ENCODE measurements at places on chromosomes 3 and 15. TPM values are rescaled to one million over a fixed set of nuclear protein-coding genes. Genes with fewer than 3 reads are reported as not detected.

DNA sequence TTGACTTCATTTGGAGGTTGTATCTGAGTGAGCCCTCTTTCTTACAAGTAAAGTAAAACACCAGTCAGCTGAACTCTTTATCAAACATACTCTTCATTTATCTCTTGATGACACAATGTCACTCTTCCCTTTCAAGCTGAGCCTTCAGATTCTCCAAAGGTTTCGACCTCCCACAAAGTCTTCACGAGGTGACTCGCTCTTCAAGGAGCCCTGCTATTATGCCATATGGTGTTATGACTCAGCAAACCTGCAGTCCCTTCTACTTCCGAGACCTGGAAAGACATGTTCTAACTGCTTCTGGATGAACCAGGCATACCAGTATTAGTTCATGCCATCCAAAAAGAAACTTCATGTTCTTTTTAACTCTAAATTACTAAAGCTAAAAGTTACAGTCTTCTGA, 23.1 kb downstream of the AADAC start:
- H3K4me1 ChIP-seq: peaks cover 21% of the 10 kb centered on the region
- H3K4me3 ChIP-seq: no peak overlapping the region
- no peaks in the 10 kb centered on the region for H3K36me3 ChIP-seq
- no peaks in the 10 kb centered on the region for H3K27me3 ChIP-seq
- DNase-seq: peak; percentile 50
- H3K27ac ChIP-seq: peak overlapping the region; percentile 38

DNA sequence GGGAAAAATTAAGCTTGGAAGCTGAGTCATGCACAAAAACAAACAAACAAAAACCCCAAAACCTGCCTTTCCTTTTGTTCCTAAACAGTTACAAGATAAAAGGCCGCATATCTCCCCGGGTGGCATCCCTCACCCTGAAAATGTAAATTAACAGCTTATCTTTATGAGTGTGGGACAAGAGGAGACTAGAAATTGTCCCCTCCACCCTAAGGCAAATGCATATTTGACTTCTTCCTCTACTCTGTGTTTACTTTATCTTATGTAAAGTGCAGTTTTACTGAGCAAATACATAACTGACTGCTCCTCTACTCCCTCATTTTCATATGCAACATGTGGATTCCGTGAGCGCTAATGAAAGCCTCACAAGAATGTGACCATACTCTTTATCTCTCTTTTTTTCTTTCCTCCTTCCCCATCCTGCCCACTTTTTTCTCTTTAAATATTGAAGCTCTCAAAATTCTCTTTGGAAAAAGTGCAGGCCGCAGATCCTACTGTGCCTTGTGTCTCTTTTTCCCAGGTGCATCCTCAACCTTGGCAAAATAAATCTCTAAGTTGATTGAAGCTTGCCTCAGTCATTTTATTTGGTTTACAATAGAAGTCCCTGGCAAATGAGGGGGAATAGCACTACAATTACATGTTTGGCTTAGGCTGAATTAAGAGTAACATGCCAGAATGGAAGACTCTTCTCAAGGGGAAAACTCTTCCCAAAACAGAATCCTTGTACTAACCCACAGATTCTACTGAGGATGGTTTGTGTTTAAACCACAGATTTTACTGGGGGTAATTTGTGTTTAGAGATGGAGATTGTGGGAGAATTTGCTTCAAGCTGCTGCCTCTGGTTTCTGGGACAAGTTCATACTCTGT, 72.7 kb upstream of the WDR72 start:
- DNase-seq: no peak
- H3K4me1 ChIP-seq: no peaks in the 10 kb centered on the region

- peak overlapping the region; percentile 63 for H3K27ac ChIP-seq
- peaks cover 29% of the 10 kb centered on the region for H3K4me1 ChIP-seq
- DNase-seq: peak; percentile 85
- peak overlapping the region; percentile 4 for H3K4me3 ChIP-seq
Measured at GRCh38 chr3:4983739-4984510, 4.7 kb downstream of the BHLHE40 start.

DNA sequence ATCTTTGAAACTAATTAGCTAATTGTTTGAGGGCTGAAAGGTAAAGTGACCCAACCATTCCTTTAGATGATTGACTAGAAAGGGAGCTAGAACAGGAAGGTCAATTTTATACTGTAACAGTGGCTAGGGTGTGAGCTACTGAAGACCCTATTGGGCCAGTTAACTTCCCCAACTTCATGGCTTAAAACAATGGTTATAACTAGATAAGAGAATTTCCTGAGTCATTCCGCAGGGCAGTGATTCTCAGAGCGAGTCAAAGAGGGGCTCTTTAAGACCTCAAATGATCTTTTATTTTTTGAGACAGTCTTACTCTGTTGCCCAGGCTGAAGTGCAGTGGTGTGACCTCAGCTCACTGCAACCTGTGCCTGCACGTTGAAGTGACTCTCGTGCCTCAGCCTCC, 33.7 kb upstream of the TTBK2 start:
- H3K36me3 ChIP-seq: peaks cover 57% of the 10 kb centered on the region
- DNase-seq: no peak
- H3K4me3 ChIP-seq: no peak overlapping the region
- H3K27me3 ChIP-seq: no peaks in the 10 kb centered on the region
- no peaks in the 10 kb centered on the region for H3K4me1 ChIP-seq

Gene IGSF10
- total RNA-seq: not detected

- no peaks in the 10 kb centered on the region for H3K4me1 ChIP-seq
- no peak for DNase-seq
- no peaks in the 10 kb centered on the region for H3K27me3 ChIP-seq
- H3K36me3 ChIP-seq: no peaks in the 10 kb centered on the region
- no peak overlapping the region for H3K27ac ChIP-seq
Measured at GRCh38 chr3:73114711-73115110, 53.3 kb downstream of the EBLN2 start.

- H3K4me3 ChIP-seq: no peak overlapping the region
- no peaks in the 10 kb centered on the region for H3K4me1 ChIP-seq
- no peaks in the 10 kb centered on the region for H3K27me3 ChIP-seq
- no peak for DNase-seq
- H3K36me3 ChIP-seq: no peaks in the 10 kb centered on the region
- H3K27ac ChIP-seq: no peak overlapping the region
Measured at GRCh38 chr3:29195056-29195455, 85.8 kb upstream of the RBMS3 start.

DNA sequence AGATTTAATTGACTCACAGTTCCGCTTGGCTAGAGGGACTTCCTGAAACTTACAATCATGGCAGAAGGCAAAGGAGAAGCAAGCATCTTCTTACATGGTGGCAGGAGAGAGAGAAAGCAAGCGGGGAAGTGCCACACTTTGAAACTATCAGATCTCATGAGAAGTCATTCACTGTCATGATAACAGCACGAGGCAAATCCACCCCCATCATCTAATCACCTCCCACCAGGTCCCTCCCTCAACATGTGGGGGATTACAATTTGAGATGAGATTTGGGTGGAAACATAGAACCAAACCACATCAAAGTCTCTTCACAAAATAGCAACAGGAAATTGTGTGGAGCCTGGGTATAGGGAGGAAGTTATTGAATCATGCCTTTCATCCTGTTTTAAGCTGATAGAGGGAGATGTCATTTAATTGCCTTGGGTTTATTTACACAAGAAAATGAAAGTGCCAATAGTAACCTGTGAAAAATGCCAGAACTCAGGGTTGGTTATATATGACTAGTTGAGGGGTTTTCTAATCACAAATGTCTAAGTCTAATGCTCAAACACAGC, 624.8 kb upstream of the LMCD1 start:
- H3K27ac ChIP-seq: no peak overlapping the region
- H3K36me3 ChIP-seq: no peaks in the 10 kb centered on the region
- H3K27me3 ChIP-seq: 0 out of 2 replicates have a peak, but pooled peaks cover 10% of the 10 kb centered on the region
- no peak overlapping the region for H3K4me3 ChIP-seq
- H3K4me1 ChIP-seq: no peaks in the 10 kb centered on the region

GRCh38 chr15:96345560-96346399, 15.3 kb downstream of the NR2F2 start:
- no peaks in the 10 kb centered on the region for H3K4me1 ChIP-seq
- peaks cover 30% of the 10 kb centered on the region for H3K36me3 ChIP-seq
- no peaks in the 10 kb centered on the region for H3K27me3 ChIP-seq
- no peak overlapping the region for H3K4me3 ChIP-seq
- no peak for DNase-seq

Data from SJCRH30 (cell line).